ENCODE measurements at places on chromosomes 5 and 9. TPM values are rescaled to one million over a fixed set of nuclear protein-coding genes. Genes with fewer than 3 reads are reported as not detected.

Gene MYMK
- not detected for total RNA-seq

Gene ACOT12
- total RNA-seq: not detected

Gene RAB3C
- not detected for total RNA-seq

Gene CCDC192
- total RNA-seq: not detected

Gene LCP2
- 11.3 TPM for total RNA-seq
